Activated CD8-positive, alpha-beta memory T cell treated with anti-CD3 and anti-CD28 coated beads, Interleukin-2, amount 10 ng/mL, durations not matched to agents 7 days and 5 days (primary cell): ENCODE measurements at places on chromosomes 11 and 22.

DNA sequence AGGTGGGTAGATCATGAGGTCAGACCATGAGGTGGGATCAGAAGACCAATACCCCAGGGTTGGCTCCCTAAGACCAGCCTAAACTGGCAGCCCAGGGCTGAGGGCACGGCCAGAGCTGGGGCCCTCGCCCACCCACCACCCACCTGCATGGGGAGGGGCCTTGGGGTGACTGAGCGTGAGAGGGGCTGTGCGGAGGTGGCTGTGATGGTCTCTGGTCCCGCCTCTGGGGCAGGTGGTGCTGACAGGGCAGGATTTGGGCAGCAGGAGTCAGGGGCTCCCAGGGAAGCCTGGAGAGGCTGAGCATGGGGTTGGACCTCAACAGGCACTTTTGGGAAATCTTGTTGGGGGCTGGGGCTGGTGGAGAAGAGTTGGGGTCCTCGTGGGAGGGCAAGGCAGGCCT, 39.8 kb upstream of the MUC5AC start:
- DNase-seq: no peak

DNA sequence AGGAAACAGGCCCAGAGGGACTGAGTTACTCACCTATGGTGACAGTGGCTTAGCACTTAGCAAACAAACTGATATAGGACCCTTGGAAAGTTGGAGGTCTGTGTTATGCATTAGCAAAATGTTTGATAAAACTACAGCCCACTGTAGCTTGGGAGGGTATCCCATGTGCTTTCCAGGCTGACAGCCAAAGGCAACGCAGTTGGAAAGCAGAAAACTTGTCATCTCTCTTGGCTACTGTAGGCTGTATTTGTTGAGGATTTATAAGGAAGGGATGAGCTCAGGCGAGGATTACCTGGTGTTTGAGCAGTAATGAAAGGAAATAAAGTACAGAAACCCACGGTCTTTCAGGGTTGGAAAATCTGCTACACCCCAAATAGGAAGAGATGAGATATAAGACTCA, 23.8 kb downstream of the SDHAF2 start:
- DNase-seq: no peak

DNA sequence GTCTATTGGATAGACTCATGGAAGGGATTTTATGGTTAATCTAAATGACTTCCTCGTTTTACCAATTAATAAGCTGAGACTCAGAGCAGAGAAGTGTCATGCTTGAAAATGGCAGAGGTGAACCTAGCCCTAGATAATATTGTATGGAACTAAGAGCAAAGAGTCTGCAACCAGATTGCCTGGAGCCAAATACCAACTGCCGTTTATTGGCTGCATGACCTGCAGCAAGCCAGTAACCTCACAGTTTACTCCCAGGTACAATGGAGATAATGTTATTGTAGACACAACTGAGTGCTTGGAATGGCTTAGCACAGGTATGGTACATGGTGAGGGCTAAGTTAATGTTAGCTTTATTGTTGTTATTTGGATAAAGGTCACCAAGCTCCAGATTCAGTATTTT, 84.6 kb upstream of the FAT3 start:
- DNase-seq: no peak

DNA sequence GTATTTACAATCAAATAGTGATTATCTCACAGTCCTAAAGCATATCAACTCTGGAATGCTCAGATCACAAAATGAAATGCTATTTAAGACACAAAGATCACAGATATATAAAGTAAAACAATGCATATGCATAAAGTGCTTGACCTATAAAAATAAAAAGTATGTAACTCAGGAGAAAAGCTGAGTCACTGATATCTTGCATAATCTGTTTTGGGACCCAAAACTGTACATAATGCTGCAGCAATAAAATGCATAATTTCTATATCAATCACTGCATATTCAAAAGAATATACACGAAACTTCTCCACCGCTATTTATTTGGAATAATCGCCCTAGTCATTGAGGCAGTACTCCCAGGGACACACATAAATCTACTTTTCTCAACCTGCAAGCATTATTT, 34.9 kb upstream of the GRIA4 start:
- DNase-seq: no peak
